Stimulated activated CD8-positive, alpha-beta memory T cell treated with anti-CD3 and anti-CD28 coated beads, Interleukin-2, amount 100 ng/mL, for 1 hour (primary cell): ENCODE measurements at places on chromosomes 4 and X.

DNA sequence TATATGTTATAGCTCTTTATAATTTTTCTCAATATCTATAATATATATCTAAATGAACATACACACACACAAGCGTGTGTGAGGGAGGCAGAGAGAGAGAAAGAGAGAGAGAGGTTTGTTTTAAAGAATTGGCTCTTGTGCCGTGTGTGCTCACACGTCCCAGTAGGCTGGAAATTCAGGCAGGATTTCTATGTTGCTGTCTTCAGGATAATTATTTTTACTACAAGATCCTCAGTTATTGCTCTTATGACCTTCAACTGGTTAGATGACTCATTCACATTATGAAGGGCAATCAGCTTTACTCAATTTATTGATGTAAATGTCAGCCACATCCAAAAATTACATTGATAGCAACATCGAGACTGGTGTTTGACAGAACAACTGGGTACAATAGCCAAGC, 1520.7 kb upstream of the PCDH7 start:
- DNase-seq, result no peak

- no peak for DNase-seq
Measured at GRCh38 chrX:16807548-16807947, 21.3 kb downstream of the TXLNG start.

GRCh38 chr4:158444621-158445020, 77.1 kb upstream of the RXFP1 start:
- DNase-seq, result no peak

DNA sequence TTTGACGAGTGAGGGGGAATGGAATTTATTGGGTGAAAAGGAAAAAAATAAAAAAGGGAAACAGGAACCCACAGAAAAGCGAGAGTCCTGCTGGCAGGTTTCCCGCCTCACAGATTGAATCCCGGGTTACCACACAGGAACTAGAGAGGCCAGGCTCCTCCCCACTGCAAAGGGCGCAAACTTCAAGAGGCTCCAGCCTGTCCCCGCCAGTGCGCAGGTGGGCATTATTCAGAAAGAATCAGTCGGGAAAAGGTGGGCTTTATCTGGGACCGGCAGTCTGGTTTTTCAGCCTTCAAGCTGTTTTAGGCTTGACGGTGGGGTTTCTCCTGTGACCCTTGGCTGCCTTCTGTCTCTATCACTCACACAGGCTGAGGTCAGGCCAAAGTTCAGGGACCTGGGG, 1496.8 kb downstream of the RPA4 start:
- DNase-seq, result no peak

DNA sequence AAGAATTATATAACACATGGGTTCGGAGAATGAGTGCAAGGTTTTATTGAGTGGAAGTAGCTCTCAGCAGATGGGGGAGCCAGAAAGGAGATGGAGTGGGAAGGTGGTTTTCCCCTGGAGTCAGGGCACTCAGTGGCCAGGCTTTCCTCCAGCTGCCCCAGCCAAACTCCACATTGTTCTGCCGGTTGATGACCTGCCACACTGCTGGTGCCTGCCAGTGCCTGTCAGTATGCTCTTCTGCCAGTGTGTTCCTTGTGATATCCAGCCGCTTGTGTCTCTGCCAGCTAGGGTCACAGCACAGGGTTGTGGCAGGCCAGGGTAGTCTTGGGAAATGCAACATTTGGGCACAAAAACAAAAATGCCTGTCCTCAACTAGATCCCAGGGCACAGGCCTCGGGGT, 604.8 kb upstream of the TECRL start:
- no peak for DNase-seq

- DNase-seq, result no peak
Measured at GRCh38 chr4:110678517-110679227, 55.8 kb upstream of the PITX2 start.

GRCh38 chr4:168199260-168199957, 107.1 kb downstream of the ANXA10 start:
- DNase-seq, result no peak

- no peak for DNase-seq
Measured at GRCh38 chr4:7933651-7934510, 5.8 kb downstream of the AFAP1 start.
